ENCODE measurements at places on chromosomes 11 and 22. TPM values are rescaled to one million over a fixed set of nuclear protein-coding genes. Genes with fewer than 3 reads are reported as not detected.

Gene MAFF
- 6.8 TPM for total RNA-seq

Gene GLB1L3
- 1.5 TPM for total RNA-seq

Gene FGF4
- not detected for total RNA-seq

Gene PLCB3
- total RNA-seq, result 10.8 TPM

Gene SLC22A8
- not detected for total RNA-seq

Data from CD4-positive, alpha-beta memory T cell (primary cell).